Caudate nucleus (tissue), 63 donors: ENCODE measurements at places on chromosomes 12 and 14.

DNA sequence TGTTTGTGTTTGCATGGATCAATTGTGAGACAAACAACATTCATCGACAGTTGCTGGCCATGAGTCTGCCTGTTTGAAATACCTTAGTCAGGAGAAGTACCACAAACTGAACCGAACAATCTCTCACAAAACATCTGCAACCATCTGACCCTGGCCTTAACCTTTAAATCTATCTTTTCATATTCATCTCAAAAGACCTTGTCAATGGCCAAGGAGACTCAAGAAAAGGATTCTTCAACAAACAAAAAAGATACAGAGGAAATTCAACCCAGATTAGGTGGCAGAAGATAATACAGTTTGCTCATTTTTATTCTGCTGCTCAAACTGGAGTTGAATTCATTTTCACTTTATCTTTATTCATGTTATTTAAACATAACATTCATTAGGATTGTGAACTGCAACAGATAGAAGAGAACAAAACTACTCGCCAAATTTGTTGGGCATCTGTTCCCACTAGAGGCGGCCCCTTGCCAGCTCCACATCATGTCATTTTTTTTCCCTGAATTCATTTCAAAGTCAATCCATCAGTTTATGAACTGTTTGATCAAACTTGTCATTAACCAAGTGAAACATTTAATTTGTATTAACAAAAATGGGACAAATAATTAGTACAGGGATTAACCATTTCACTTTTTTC is 152.3 kb upstream of the OTX2 start:
- DNase-seq = no peak

DNA sequence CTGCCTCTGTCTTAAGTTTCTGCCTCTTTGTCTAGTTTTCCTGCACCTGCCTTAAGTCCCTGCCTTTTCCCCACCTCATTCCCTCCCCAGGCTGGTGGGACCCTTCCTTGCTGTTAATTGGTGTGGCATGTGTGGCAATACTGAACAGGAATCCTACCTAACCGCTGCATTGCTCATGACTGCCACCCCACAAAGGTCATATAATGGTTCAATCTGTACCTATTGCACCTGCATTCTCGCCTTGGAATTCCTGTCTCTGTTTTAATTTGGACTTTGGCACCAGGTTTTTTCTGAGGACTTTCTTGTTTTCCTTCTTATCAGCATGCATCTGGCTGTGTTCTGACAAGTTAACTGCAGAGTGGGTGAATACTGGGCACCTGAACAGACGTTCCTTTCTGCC is 966.2 kb upstream of the TMEM132C start:
- no peak for DNase-seq

DNA sequence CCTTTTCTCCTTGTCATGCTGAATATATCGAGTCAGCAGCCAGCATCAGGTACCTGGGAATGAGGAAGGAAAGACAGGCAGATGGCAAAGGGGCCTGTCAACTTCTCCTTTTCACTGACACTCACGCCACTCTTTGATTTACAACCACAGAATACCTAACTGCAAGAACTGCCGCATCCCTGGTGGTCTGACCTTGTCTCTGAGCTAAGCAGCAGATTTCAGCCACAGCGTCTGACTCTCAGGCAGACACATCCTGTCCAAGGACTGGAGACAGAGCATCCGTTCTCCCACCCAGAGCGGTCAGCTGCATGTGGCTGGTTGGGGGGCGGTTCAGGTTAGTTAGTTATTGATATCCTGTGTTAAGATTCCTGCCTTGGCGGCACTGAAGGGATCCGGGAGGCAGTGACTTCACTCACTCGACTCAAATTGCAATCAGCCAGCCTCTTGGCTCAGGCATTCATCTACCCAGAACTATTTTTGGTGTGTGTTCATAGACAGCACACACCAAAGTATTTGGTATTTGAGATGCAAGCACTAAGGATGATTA is 11.2 kb upstream of the MAP1LC3B2 start:
- DNase-seq = no peak

GRCh38 chr12:5379749-5380496 is 52.0 kb upstream of the NTF3 start:
- DNase-seq = no peak

DNA sequence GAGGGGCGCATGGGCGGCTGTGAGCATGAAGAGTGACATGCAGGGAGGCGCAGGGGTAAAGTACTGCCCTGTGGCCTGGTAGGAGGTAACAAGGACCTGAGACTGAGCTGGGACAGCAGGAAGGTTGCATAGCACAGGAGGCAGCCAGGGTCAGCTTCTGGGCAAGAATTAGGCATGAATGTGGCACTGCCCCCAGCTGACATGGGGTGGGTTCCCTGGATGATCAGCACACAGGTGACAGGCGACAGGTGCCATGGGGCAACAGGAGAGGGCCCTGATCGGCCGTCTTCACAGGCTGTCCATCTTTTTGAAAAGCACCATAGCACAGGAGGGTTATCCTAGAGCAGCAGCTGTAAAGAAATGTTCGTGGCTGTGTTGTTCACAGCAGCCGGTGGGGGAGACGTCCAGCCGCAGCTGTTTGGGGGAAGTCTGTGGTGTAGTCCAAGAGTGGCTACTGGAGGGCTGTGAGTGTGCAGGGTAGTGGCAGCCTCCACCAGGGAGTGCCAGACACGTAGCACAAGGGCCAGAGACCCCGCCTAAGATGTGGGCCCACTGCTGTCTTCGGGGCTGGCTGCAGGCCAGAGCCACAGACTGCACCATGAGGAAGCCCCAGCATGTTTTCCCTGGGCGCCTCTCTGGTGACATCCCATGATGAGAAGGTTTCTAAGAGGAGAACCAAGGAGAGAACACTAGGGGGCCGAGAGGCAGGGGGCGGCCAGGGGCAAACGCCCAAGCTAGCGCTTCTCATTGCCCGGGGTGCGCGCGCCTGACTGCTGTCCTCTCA is 8.4 kb downstream of the CLBA1 start:
- DNase-seq = no peak

- DNase-seq = no peak
Observed at GRCh38 chr14:101839236-101839635, 77.7 kb downstream of the PPP2R5C start.

DNA sequence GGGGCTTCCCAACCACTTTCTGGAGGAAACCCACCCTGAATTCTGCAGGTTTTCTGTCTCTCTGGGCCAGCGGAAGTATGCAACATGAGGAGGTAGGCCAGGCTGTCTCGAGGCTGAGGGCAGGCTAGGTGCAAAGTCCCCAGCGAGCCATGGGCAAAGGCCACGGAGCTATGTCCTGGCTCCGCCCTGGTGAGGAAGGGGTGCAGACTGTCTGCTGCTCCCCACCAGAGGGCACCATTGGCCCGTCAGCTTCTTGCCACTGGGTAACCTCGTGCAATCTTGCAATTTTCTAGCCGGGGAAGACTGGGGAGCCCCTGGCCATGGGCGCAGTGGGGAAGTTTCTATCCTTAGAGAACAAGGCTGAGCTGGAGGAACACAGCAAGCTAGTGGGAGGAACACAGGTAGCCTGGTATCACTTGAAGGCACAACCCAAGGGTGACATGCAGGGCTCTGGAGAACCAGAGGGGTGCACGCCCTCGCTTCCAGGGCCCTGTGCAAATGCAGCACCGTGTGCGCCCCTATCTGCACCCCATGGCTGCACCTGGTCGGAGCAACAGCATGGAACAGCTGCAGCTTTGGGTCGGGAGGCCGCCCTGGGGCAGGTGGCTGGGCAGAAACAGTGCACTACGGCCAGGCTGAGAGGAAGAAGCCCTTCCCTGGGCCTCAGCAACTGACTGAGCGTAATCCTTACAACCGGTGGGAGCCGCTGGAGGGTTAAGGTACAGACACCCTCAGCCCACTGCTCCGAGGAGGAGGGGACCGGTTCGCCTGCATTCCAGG is 27.6 kb upstream of the RPLP0 start:
- DNase-seq = peak; percentile 60

DNA sequence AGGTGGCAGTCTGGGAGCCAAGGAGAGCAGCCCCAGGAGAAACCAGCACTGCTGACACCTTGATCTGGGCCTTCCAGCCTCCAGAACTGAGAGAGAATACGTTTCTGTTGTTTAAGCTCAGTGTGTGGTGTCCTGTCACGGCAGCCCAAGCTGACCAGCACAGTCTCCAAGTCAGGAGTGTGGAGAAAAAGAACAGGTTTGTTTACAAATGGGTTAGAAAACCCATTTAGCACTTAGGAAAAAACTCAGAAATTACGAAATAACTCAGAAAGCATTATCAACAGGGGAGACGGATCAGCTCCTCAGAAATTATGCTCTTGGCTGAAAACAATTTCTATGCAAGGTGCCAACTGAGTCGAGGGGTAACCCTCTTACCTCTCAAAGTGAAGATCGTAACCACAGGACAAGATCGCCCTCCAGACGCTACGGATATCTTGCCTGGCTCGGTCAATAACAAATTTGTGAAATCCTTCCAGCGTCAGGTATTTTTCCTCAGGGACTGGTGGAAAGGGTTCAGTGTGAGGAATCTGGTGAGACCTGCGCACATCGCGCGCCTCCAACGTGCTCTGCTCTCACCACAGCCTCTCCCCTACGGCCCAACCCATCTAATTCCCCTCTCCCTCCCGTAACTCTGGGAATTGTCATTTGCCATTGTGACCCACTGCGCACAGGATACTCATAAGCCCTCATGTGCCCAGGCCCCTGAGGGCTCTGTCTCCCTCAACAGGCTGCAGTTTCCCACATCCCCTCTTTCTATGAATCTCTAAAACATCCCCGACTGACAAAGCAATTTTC is 50.2 kb downstream of the TRAFD1 start:
- no peak for DNase-seq

DNA sequence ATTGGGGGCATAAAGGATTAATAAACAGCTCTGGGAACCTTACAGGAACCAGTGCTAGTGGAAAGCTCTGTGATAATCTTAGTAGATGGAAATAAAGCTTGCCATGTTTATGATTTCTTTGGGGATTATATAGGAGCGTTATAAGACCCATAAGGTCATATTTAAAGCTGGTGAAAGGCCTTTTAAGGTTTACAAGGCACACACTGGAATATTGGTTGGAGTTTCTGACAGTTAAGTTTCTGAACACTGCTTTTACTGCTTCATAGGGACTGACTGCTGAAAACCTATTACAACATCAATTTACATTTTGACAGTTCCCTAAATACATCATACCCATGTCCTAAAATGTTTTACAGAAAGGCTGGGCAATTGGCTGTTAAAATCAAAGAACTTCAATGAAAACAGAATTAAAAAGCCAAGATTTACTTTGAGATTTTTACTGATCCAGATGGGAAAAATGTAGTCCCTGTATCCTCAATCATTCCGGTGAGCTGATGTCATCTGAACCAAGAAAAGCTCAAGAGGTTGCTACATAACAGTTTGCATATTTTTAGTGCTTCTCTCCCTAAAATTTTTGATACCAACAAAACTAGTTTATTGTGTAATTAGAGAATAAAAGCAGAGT is 153.7 kb upstream of the IGF1 start:
- no peak for DNase-seq

- no peak for DNase-seq
Observed at GRCh38 chr12:106051853-106052531, 86.8 kb downstream of the NUAK1 start.

DNA sequence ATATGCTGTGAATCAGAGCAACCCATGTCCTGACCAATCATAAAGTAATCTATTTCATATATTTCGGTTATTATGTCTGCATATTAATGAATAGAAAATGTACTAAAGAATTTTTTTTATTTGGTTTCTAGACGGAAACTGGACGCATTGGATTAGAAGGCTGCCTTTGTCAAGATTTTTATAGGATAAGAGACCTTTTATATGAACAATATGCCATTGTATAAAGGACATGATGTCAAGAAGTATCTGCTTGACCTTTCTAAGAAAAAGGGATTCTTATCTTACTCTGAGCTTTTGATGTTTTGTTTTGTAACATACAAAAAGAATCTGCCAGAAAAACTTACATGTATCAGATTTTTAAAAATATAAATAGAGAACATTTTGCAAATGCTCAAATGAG is 39.8 kb downstream of the CPSF2 start:
- DNase-seq = no peak

DNA sequence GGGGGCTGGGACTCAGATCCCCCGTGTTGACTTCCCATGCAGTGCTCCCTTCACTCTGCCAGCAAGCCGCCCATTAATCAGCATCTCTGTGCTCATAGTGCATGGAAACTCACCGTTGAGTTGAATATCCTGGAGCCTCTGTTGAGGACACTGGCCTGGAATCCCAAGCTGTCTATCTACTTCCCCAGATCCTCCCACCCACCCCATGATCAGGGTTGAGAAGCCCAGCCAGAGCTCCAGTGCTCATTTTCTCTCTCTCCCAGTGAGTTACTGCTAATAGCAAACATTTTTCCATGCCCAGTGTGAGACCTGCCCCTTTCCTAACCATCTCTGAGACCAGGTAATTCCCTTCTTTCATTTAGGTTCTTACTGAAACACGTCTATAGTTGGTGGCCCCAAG is 88.2 kb downstream of the SLC24A4 start:
- no peak for DNase-seq

DNA sequence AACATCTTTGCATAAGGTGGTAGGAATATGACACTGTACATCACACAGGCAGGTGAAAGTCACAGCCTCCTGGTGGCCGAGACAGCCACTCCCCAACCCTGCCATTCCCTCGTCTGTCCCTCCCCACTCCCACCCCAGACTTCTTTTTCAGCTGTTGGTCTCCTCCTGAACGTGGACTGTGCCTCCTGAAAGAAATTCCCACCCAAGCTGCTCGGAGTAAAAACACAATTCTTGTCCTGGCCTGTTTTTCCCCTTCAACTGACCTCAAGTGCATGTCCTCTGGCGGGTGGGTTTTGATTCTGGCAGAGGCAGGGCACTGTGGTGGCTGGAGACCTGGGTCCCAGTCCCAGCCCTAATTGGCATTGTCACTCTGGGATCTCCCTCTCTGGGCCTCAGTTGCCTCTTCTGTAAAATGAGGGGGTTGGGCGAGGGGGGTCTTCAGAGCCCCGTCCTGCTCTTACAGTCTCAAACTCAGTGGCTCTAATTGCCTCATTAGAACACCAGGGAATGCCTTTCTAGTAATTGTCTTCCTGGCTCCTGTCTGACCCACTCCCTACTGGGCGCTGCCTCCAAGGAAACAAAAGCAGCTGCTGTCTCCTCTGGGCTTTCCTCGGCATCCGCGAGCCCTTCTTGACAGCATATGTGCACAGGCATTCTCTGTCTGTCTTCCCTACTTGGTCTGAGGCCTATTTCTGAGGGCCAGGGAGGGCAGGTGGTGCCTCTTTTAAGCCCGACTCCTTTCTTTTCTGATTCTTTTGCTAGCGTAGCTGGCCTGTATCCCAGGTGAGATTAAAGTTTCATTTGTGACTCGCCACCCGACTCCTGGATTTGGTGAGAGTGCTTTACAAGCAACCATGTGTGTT is 186.6 kb upstream of the RMST start:
- no peak for DNase-seq

- DNase-seq = no peak
Observed at GRCh38 chr12:100404769-100405407, 48.0 kb downstream of the SLC17A8 start.

DNA sequence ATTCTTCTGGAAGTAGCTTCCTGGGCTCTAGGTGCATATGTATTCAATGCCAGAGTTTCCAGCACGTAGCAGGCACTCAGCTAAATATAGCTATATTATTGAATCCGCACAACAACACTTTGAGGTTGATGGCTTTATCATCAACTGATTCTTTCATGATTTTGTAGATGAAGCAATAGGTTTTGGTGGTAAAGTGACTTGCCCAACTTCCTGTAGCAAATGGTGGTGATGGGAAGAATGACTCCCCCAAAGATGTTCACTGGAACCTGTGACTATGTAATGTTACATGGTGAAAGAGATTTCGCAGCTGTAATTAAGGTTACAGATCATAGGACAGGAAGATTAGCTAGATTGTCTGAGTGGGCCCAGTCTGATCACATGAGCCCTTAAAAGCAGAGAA is 3.2 kb downstream of the TDRD9 start:
- no peak for DNase-seq
